ENCODE measurements at places on chromosomes 11 and 22. TPM values are rescaled to one million over a fixed set of nuclear protein-coding genes. Genes with fewer than 3 reads are reported as not detected.

Gene ARHGAP20
- total RNA-seq, result 0.07 TPM

Gene POLR2F
- 80.0 TPM for total RNA-seq

Gene B4GALNT4
- total RNA-seq, result 277 TPM

DNA sequence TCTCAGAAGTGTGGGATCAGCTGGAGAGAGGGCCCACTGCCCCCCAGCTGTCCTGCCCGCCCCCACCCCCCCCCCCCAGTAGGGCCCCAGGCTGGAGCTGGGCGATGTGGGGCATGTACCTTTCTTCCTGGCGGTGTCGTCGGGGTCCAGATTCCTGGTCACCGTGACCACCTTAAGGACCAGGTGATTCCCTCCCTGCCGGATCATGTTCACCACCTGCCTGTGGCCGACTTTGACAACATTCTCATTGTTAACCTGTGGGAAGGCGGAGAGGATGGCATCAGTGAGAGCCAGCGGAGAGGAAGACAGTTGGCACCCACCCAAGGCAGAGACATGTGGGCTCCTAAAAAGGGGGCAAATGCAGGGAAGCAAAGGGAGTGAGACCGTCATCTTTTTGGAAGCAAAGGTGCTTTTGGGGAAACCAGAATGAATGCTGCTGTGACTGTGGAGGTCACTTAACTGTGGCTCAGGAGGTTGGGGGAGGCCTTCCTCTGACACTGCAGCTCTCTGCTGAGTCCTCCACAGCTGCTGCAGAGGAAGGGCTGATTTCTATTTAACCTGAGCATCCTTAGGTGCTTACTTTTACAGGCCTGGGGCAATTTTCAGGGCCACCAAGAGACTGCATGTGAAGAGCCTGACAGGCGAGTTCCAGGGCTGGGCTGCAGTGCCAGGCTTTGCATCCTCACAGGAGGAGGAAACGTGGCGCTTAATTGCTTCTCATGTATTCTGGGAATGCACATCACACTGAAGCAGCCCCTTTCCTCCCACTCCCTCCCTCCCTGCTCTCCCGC, 104.5 kb downstream of the CTTN start:
- no peaks in the 10 kb centered on the region for H3K27me3 ChIP-seq
- no peak for DNase-seq
- no peaks in the 10 kb centered on the region for H3K36me3 ChIP-seq
- H3K4me3 ChIP-seq, result no peak overlapping the region

DNA sequence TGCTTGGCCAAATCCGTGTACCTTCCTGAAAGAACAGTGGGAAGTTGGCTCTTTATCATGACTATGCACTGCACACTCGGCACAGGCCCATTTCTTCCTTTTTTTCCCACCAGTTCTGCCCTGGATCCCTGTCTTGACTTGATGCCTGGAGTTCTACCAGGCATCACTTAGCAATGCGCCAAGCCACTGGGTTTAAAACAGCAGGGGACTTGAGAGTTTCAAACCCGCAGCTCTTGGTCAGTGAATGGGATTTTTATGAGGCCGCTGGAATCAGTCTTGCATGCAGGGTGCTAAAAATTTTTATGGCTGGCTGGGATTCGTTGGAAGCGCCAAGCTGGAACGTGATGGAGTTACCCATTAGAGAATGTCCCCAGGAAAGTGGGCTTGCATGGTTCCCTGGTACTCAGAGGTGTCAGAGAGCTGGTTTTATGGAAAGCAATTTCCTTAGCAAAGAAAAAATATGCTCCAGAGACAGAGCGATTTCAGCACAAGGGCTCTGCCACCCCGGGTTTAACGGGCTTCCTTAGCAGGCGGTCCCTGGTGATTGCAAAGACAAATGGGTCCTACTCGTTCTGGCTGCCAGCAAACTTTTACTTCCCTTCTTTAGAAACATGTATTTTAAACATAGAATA, 432.9 kb downstream of the TENM4 start:
- H3K4me3 ChIP-seq, result no peak overlapping the region
- no peaks in the 10 kb centered on the region for H3K4me1 ChIP-seq
- no peaks in the 10 kb centered on the region for H3K27me3 ChIP-seq
- DNase-seq, result no peak
- no peak overlapping the region for H3K27ac ChIP-seq

DNA sequence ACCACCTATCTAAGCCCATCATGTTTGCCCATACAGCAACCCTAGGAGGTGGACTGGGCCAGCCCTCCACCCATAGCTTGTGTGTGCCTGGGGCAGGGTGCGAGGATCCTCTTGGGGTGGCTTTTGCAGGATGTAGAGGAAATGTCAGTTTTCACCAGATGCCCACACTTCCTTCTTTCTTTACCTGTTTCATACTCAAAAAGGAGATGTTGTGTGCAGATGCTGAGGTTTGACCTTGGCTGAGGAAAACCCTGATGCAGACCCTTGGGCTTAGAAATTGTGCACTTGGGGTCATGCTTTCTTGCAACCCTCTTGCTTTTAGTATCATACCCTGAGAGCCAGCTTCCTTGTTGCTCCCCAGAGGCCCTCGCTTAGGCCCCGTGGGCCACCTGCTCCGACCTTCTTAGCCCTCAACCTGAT, 2.2 kb downstream of the HTR3A start:
- H3K27me3 ChIP-seq, result peaks cover 58% of the 10 kb centered on the region
- DNase-seq, result no peak
- H3K4me3 ChIP-seq, result no peak overlapping the region
- no peaks in the 10 kb centered on the region for H3K36me3 ChIP-seq
- no peak overlapping the region for H3K27ac ChIP-seq

GRCh38 chr22:25848954-25849353, 107.0 kb downstream of the MYO18B start:
- no peak overlapping the region for H3K27ac ChIP-seq
- H3K4me3 ChIP-seq, result no peak overlapping the region
- no peaks in the 10 kb centered on the region for H3K36me3 ChIP-seq
- no peaks in the 10 kb centered on the region for H3K4me1 ChIP-seq

- H3K27me3 ChIP-seq, result peaks cover 26% of the 10 kb centered on the region
- H3K36me3 ChIP-seq, result no peaks in the 10 kb centered on the region
- H3K4me3 ChIP-seq, result no peak overlapping the region
- peaks cover 1% of the 10 kb centered on the region for H3K4me1 ChIP-seq
Observed at GRCh38 chr11:119635041-119635740, 93.8 kb downstream of the NECTIN1 start.

DNA sequence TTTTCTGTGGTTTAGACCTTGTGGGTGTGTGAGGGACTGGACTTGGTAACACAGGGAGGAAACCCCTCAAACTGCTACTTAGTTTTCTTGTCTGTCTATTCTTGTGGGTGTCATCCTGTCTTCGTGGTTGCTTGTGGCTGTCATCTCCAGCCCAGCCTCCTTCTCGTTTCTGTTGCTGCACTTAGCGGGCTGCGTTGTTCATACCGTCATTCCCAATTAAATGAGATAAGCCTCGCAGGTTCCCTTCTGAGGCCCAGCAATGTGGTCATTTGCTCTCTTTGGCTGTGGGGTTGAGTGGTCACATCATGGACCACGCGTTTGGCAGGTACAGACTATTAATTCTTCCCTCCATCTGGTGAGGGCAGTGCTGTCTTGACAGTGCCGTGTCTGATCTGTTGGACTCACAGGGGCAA, 18.8 kb downstream of the PANX1 start:
- H3K27ac ChIP-seq, result no peak overlapping the region
- peaks cover 18% of the 10 kb centered on the region for H3K4me1 ChIP-seq
- no peaks in the 10 kb centered on the region for H3K36me3 ChIP-seq
- no peak overlapping the region for H3K4me3 ChIP-seq
- H3K27me3 ChIP-seq, result no peaks in the 10 kb centered on the region
- no peak for DNase-seq

- DNase-seq, result no peak
- H3K4me1 ChIP-seq, result no peaks in the 10 kb centered on the region
- H3K36me3 ChIP-seq, result no peaks in the 10 kb centered on the region
- H3K27me3 ChIP-seq, result peaks cover 53% of the 10 kb centered on the region
- no peak overlapping the region for H3K27ac ChIP-seq
Observed at GRCh38 chr11:72669527-72669926, 4.7 kb downstream of the PDE2A start.

DNA sequence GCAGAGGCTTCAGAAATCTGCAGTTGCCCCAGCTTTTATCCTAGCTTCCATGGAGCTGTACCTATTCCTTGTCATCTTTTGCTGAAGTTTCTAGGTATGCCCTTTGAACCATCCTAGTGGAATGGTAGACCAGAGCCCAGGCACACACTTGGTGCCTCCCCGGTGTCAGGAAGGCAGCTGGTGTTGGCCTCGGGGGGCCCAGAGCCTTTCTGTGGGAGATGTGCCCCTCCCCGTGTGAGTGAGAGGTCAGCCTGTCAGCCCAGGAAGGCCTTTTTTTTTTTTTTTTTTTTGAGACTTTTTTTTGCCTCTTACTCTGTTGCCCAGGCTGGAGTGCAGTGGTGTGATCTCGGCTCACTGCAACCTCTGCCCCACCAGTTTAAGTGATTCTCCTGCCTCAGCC, 58.4 kb downstream of the MED15 start:
- DNase-seq, result no peak
- no peaks in the 10 kb centered on the region for H3K4me1 ChIP-seq
- H3K27ac ChIP-seq, result no peak overlapping the region
- no peaks in the 10 kb centered on the region for H3K27me3 ChIP-seq

- no peak overlapping the region for H3K27ac ChIP-seq
- peaks cover 49% of the 10 kb centered on the region for H3K27me3 ChIP-seq
- peak overlapping the region; percentile 48 for H3K4me3 ChIP-seq
- H3K4me1 ChIP-seq, result peaks cover 8% of the 10 kb centered on the region
Observed at GRCh38 chr22:18110954-18111758, 547 bp downstream of the TUBA8 start.

GRCh38 chr22:33459137-33459536, 401.0 kb upstream of the SYN3 start:
- no peak overlapping the region for H3K4me3 ChIP-seq
- H3K27me3 ChIP-seq, result no peaks in the 10 kb centered on the region
- H3K27ac ChIP-seq, result no peak overlapping the region
- H3K4me1 ChIP-seq, result peaks cover 9% of the 10 kb centered on the region

- no peak for DNase-seq
- peaks cover 12% of the 10 kb centered on the region for H3K27me3 ChIP-seq
- no peak overlapping the region for H3K4me3 ChIP-seq
Observed at GRCh38 chr22:22935546-22936157, 48.0 kb downstream of the IGLL5 start.

GRCh38 chr11:120518356-120518755, 6.8 kb downstream of the GRIK4 start:
- no peak overlapping the region for H3K4me3 ChIP-seq
- peaks cover 82% of the 10 kb centered on the region for H3K27me3 ChIP-seq
- no peak overlapping the region for H3K27ac ChIP-seq
- peaks cover 20% of the 10 kb centered on the region for H3K4me1 ChIP-seq
- H3K36me3 ChIP-seq, result no peaks in the 10 kb centered on the region

DNA sequence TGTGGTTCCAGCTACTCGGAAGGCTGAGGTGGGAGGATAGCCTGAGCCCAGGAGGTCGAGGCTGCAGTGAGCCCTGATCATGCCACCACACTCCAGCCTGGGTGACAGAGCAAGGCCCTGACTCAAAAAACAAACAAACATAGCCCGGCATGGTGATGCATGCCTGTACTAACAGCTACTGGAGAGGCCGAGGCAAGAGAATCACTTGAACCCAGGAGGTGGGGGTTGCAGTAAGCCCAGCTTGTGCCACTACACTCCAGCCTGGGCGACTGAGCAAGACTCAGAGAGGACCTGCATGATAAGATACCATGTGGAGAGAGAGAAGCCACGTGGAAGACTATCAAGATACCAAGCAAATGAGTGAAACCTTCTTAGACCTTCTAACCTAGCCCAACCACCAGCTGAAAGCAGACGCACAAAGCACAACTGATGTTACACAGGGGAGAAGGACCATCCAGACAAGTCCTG, 36.1 kb downstream of the AMBRA1 start:
- H3K36me3 ChIP-seq, result peaks cover 1% of the 10 kb centered on the region
- peaks cover 45% of the 10 kb centered on the region for H3K4me1 ChIP-seq
- no peak for DNase-seq
- no peak overlapping the region for H3K4me3 ChIP-seq

DNA sequence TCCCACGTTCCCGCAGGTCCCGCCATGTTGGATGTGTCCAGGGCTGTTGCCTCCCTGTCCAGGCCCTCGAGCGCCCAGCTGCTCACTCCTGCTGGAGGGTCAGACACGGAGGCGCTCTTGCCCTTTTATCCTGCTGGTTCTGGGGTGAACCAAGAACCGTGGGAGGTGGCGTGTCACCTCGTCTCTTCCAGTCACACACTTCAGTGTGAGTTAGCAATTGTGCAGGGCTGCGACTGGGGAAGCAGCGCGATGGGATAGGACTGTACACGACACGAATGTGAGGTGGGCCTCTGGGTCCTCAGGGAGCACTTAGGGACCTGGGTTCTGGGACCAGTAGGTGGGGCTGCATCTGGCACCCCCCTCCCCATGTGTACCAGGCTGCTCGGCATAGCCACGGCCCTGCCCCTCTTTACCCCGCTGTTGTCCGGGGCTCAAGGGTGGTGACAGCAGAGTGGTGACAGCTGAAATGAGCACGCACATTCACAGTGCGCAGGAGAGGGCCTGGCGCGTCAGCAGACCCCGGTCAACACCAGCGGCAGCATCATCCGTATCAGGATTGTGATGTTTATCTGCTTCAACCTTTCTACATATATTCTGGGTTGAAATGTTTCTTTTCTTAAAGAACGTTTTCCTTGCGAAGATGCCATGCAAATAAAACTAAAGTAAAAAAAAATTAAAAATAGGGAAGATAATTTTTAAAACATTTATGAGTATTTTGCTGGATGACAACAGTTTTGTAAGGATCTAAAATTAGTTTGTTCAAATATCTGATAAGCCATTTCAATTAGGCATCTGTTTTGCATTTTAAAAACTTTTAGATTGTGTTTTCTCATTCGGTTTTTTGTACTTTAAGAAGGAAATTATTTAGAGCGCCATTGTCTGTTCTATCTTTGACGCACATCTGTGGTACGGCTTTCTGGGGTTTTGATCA, 210.7 kb downstream of the TBC1D22A start:
- no peak for DNase-seq
- no peak overlapping the region for H3K4me3 ChIP-seq
- no peaks in the 10 kb centered on the region for H3K27me3 ChIP-seq
- peaks cover 13% of the 10 kb centered on the region for H3K36me3 ChIP-seq
- H3K4me1 ChIP-seq, result peaks cover 14% of the 10 kb centered on the region
- H3K27ac ChIP-seq, result no peak overlapping the region

DNA sequence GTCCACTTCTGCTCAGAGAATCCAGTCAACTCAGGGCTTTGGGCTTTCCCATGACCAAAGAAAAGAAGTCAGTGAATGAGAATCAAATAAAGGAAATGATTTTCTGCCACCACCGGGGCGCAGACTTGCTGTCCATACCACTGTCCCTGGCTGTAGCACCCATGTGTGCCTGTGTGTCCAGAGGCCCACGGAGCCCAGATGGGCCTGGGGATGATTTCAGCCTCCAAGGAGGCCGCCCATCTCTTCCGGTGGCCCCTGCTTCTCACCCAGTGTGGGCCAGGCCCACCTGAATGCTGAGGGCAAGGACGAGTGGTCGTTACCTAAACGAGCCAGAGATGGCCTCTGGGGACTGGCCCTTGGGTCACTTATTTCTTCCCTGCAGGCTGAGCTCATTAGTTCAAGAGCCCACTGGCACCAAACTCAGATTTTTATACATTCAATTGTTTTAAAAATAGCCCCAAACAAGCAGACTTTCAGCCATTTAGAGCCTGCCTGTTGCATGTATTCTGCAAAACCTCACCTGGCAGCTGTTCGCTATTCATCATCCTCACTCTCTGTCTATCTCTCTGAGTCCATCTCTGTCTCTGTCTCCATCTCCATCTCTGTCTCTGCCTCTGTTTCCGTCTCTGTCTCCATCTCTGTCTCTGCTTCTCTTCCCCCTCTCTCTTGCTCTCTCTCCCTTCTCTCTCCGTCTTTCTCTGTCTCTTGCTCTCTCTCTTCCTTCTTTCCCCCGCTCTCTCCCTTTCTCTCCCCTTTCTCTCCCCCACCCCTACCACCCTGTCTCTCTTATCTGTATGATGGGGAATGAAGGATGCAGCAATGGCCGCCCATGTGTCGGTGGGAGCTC, 24.2 kb downstream of the KRTAP5-5 start:
- no peak overlapping the region for H3K4me3 ChIP-seq
- peaks cover 11% of the 10 kb centered on the region for H3K27me3 ChIP-seq
- no peak for DNase-seq
- no peaks in the 10 kb centered on the region for H3K36me3 ChIP-seq
- H3K4me1 ChIP-seq, result peaks cover 12% of the 10 kb centered on the region
- peak overlapping the region; percentile 43 for H3K27ac ChIP-seq
